Naive thymus-derived CD8-positive, alpha-beta T cell (primary cell): ENCODE measurements at places on chromosomes 7 and 10.

DNA sequence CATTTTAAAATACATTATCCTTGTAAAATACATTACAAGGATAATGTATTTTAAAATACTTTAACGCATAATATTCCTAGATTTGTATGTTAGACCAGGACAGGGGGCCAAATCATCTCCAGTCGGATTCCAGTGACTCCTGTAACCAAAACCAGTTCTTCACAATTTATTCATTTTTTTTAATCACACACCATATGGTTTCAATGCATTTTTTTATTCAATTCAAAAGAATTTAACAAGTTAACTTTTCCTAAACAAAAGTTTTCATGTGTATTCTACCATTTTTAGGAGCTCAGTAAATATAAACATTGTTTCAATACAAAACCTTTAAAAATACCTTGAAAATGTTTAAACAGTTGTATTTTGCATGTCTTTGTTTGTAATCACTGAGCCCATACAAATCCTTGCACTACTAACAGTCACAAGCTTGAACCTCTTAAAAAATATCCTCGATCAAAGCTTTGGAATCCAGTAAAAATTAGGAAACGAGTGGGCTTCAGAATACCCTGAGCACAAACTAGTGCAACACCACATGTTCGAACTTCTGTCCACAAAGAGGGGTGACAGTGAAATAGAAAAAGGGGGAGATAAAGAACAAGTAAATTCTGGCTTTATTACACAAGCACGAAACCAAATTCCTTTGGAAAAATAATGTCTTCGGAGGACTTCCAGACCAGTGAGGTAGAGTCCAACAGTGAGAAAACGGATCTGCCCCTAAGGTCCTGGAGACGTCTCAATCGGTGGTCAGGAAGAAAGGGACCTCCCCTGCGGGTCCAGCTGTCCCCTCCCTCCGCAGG lies 1.6 kb downstream of the CCDC71L start:
- no peak for DNase-seq

DNA sequence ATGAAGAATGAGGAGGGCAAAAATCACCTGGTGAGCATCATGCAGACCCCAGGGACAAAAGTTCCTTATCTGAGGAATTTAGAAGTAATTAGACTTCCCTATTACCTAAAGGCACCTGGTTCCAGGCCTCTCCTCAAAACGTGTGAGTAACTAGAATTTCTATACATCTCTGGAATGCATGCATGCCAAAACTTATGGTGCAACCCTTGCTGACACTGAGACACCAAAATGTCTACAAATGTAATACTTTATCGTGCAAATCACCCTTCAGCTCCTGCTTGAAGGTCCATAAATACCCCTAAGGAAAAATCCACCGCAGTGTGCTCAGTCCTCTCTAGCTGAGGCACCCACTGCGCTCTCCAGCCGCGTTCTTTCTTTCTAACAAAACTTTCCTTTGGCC lies 84.2 kb downstream of the PAXIP1 start:
- no peak for DNase-seq

DNA sequence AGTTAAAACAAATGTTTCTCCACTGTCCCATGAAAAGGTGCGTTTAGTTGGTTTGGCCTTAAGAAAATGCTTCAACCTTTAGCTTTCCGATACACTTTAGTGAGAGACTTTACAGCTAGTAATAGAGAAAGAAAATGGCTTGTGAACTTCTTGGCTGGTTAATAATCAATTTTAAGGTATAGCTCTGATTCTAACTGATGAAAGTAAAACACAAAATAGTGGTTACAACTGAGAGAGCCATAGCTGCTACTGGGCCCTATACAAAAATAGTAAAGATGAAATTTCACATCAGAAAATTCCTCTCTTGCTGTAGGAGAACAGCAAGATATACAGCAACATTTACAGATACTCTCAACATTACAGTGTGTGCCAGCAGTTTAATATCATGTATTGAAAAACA lies 371.4 kb downstream of the PHTF2 start:
- no peak for DNase-seq

- DNase-seq: no peak
Measured at GRCh38 chr7:44438816-44439215, 51.6 kb downstream of the NUDCD3 start.
